Stimulated activated CD4-positive, alpha-beta T cell treated with anti-CD3 and anti-CD28 coated beads, TNF-alpha, amount 100 ng/mL, for 4 hours (primary cell): ENCODE measurements at places on chromosomes 3 and 15.

DNA sequence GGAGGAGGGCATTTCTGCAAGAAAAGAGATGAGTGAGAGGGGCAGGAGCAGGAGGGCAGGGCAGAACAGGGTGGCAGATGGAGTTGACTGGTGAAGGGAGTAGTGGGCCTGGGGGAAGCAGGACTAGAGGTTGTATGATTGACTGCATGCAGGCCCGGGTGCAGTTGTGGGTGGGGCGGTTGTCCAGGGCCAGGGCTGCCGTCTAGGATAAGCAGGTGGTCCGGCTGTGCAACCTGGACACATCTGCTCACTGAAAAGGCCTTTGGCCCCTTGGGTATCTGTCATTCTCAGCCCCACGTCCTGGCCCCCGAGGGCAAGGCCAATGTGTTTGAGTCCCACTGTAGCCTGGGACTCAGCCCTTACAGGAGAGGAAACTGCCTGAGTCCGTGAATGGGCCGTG lies 25.4 kb downstream of the ALS2CL start:
- DNase-seq = no peak

DNA sequence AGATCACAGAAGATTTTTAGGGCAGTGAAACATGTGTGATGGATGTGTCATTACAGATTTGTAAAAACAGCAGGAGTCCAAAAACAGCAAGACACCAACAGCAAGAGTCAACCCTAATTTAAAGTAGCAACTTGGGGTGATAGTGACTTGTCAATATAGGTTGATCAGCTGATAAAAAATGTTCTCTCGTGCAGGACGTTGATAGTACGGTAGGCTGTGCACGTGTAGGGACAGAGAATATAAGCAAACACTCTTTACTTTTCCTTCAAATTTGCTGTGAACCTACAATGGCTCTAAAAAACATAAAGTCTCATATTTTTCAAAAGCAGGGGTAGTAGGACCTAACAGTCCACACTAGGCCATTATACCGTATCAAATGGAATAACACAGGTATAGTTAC lies 120.8 kb downstream of the STAG1 start:
- DNase-seq = no peak

DNA sequence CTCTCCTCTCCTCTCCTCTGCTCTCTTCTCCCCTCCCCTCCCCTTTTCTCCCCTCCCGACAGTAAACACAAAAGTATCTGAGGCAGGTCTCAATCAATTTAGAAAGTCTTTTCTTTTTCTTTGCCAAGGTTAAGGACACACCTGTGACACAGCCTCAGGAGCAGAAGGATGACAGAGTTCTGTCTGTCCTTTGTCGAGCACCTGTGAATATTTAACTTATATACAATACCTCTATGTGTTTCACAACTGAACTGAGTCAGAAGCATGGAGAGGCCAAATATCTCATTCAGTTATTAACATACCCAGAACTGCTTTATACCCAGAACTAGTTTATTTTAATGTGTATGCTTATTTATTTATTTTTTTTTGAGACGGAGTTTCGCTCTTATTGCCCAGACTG lies 81.1 kb upstream of the ROBO1 start:
- DNase-seq = no peak

GRCh38 chr15:78055919-78056713 lies 21.4 kb downstream of the TBC1D2B start:
- no peak for DNase-seq

DNA sequence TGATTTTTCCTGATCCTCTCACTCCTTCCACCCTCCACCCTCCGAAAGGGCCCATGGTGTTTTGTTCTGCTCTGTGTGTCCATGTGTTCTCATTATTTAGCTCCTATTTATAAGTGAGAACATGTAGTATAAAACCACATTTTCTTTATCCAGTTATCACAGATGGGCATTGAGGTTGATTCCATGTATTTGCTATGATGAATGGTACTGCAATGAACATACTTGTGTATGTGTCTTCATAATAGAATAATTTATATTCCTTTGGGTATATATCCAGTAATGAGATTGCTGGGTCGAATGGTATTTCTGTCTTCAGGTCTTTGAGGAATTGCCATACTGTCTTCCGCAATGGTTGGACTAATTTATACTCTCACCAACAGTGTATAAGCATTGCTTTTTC lies 126.0 kb downstream of the IMPG2 start:
- no peak for DNase-seq

- DNase-seq = no peak
These were observed 66.1 kb upstream of the PRICKLE2 start for GRCh38 chr3:64291345-64291744.

DNA sequence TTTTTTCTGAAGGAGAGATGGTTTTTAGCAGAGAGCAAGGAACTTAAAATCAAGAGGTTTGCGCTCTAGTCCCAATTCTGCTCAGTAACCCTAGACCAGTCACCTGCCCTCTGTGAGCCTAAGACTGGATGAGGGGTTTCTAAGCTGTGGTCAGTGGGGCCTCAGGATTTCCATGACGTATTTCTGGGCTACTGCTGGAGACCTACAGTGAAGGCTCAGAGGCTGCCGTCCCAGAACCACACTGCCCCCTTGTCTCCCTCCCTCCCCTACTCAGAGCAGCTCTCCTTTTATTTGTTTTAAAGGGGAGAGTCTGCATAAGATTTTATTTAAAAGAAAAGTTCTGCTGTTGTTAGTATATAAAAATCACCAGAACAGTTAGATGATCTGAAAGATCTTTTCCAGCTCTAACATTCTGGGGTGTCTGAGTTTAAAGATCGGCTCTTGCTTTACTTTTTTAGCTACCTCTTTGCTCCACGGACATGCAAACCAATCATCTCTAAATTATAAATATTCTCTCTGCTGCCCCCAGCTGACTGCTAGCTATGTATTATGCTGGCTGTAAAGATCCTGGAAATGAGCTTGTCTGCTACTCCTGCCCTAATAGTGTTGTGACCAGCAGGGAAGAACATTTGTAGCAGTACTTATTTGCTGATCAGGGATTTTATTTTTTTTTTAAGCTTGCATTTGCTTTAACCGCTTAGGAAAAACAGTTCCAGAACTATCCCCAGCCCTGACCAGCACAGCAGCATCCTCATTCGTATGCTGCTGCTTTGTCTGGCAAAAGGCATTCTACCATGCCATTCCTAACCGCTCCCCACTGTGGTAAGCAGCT lies 28.6 kb upstream of the NDUFB4 start:
- no peak for DNase-seq

- no peak for DNase-seq
These were observed 79.1 kb upstream of the TUSC7 start for GRCh38 chr3:116630494-116630893.

DNA sequence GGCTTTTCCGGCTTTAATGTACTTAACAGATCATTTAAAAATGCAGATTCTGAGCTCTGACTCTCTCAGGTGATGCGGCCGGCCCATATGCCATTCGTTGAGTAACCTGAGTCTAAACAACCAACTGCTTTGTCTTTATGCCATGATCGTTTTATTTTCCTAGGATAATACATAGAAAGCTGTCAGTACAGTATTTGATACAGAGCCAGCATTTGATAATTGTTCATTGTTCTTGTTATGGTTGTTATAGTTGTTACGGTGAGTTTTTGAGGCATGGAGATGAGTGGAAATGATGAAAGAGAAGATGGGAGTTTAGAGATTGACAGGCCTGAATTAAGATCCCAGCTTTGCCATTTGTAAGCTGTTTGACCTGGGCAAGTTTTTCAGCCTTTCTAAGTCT lies 40.0 kb downstream of the TMEM45A start:
- DNase-seq = no peak

DNA sequence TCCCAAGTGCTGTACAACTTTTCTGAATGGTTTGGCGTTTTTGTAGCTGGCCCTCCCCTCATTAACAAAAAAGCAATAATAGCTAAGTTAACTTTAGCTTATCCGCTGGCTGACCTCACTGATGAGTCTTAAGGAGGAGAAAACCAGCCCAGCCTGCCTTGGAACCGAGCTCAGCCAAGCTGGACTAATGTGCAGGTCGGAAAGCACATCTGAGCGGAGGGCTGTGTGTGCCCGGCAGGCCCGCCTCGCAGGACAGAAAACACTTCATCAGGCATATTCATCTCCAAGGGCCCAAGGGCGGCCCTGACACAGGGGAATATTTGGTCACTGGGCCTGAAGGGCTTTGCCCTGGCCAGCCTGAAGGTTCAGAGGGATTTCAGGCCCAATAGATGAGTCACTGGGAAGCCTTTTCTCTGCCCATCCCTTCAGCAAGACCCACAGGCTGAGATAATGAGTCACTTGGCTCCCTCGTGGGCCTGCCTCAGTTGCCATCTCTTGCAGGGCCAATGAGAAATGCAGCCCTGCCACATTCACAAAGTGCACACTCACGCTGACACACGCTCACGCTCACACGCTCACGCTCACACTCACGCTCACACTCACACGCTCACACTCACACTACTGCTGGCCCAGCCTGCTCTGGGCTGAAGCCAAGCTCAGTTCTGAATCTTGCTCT lies 75.1 kb downstream of the SLC12A8 start:
- no peak for DNase-seq

GRCh38 chr3:157520485-157521150 lies 17.4 kb upstream of the VEPH1 start:
- DNase-seq = no peak

- DNase-seq = no peak
These were observed 116.7 kb downstream of the ADCY5 start for GRCh38 chr3:123332124-123332641.

DNA sequence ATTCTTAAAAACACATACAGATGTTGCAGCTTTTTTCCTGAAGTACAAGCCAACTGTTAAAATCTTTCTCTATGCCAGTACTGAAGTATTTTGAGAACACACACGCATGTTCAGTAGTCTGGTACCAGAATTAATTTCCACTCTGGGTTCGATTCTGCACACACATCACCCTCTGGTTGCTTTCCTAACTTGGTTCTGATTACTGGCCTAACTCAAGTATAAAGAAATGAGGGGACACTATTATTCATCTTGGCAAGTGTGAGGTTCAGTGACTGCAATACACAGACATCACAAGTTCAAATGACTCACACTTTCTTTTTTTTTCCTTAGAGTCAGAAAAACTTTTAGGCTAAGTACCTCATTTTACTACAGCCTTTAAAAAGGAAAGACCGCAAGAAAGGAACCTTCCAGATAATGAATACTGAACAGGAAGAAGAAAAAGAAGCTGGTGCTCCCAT lies 37.4 kb upstream of the LDHAL6B start:
- no peak for DNase-seq

- no peak for DNase-seq
These were observed 18.3 kb downstream of the XYLB start for GRCh38 chr3:38364721-38365400.
